Activated CD4-positive, alpha-beta T cell treated with anti-CD3 and anti-CD28 coated beads, Interleukin-2, amount 10 ng/mL, durations not matched to agents 7 days and 5 days (primary cell): ENCODE measurements at places on chromosomes 7 and 10.

GRCh38 chr10:122263971-122264370 is 7.1 kb upstream of the BTBD16 start:
- no peaks in the 10 kb centered on the region for H3K4me1 ChIP-seq
- no peaks in the 10 kb centered on the region for H3K36me3 ChIP-seq
- DNase-seq = no peak
- H3K27me3 ChIP-seq = peaks cover 11% of the 10 kb centered on the region

DNA sequence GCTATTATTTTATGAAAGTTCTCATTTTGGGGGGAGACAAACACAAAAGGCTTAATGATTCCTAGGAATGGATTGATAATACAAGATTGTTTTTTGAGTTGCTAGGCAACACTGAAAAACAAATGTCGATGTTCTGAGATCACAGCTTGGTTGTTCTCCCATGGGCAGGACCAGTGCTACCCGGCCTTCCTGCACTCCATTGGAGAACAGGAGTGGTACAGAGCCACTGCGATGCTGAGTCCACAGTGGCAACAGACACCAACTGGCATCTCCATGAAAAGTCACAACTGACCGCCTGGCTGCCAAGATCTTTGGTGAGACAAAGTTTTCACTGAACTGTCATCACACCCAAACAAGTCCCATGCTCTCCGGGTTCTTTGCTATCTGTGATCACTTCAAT is 68.9 kb upstream of the NMT2 start:
- no peak overlapping the region for H3K27ac ChIP-seq
- H3K27me3 ChIP-seq = no peaks in the 10 kb centered on the region
- no peaks in the 10 kb centered on the region for H3K36me3 ChIP-seq

DNA sequence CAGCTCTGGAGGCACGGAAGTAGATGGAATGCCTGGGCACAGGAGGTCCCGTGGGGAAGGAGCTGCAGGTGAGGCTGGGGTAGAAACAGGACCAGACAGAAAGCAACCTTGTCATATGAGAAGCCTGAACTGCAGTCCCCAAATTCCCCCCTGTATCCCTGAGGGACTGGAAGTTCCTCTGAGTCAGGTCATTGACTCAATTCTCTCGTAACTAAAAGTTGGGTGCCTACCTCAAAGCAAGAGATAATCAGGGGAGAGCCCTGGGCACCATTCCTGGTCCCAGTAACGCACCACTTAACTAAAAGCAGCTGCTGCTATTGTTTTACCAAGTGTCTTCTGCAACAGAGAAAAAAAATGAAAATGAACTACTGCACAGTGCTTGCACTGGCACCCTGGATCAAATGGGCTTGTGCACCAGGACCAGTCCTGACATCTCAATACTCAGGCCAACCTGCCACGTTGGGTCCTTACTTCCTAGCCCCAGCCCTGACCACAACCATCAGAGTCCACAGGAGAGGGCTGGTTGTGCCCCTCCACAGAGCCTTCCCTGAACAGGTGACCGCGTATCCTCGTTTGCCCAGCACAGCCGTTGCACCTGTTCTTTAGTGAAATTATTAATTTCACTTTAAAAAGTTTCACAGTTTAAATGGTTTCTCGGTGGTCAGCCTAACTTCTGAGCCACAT is 79.3 kb downstream of the GRID1 start:
- no peak overlapping the region for H3K4me3 ChIP-seq
- H3K36me3 ChIP-seq = no peaks in the 10 kb centered on the region
- no peaks in the 10 kb centered on the region for H3K4me1 ChIP-seq

DNA sequence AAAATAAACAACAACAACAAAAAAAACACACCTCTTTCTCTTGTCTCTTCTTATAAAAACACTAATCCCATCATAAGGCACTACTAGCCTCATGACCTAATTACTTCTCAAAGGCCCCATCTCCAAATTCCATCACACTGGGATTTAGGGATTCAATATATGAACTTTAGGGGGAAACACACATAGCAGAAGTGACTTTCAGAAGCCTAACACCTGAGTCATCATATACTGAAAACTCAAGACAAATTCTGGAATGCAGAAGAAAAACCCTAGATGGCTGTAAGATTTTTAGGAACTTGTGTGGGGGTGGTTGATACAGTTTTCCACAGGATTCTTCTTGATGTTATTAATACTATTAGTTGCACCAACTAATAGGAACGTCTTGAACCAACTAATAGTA is 33.7 kb upstream of the CSTF2T start:
- no peak for DNase-seq
- H3K27me3 ChIP-seq = peaks cover 2% of the 10 kb centered on the region
- H3K27ac ChIP-seq = no peak overlapping the region
- H3K4me1 ChIP-seq = no peaks in the 10 kb centered on the region

GRCh38 chr7:50731703-50732582 is 50.8 kb downstream of the GRB10 start:
- no peaks in the 10 kb centered on the region for H3K27me3 ChIP-seq
- H3K4me3 ChIP-seq = no peak overlapping the region
- H3K27ac ChIP-seq = no peak overlapping the region
- no peaks in the 10 kb centered on the region for H3K36me3 ChIP-seq
- peaks cover 10% of the 10 kb centered on the region for H3K4me1 ChIP-seq

DNA sequence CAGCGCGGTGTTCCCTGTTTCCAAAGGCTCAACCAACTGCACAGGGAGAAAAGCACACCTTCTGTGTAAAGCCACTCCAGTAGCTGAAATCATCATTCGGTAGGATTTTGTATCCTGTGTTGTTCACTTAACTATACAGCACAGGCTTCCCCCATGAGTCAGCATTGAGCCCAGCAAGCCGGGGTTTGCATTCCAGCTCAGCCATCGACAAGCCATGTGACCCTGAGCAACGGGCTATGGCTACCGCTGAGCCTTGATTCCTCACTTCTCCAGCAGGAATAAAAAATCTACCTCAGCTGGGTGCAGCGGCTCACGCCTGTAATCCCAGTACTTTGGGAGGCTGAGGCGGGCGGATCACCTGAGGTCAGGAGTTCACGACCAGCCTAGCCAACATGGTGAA is 44.1 kb upstream of the ATP6V0A4 start:
- no peaks in the 10 kb centered on the region for H3K4me1 ChIP-seq
- H3K27ac ChIP-seq = no peak overlapping the region
- H3K4me3 ChIP-seq = no peak overlapping the region
- peaks cover 12% of the 10 kb centered on the region for H3K27me3 ChIP-seq
- H3K36me3 ChIP-seq = no peaks in the 10 kb centered on the region

DNA sequence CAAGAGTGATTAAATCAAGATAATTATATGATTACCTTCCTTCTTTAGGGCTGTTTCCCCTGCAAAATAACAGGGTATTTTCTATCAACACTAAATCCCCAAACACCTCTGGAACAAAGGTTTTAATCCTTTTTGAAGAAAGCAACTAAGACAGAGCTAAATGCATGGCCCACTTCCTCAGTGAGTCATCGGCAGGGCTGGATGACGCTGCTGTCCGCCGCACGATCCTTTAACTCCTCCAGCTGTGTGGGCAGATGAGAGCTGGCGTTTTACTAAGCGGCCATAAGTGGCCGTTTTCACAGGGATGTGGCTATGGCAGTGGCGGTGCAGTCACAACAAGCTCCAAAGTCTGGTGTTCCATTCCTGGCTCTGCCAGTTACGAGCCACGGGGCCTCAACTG is 76.0 kb upstream of the C1QL3 start:
- H3K27ac ChIP-seq = no peak overlapping the region
- no peak for DNase-seq
- peaks cover 7% of the 10 kb centered on the region for H3K36me3 ChIP-seq
- H3K27me3 ChIP-seq = no peaks in the 10 kb centered on the region
- no peaks in the 10 kb centered on the region for H3K4me1 ChIP-seq
- no peak overlapping the region for H3K4me3 ChIP-seq

- no peak for DNase-seq
- no peaks in the 10 kb centered on the region for H3K4me1 ChIP-seq
- H3K36me3 ChIP-seq = peaks cover 15% of the 10 kb centered on the region
- H3K27me3 ChIP-seq = no peaks in the 10 kb centered on the region
Observed at GRCh38 chr10:74960670-74961069, 134.3 kb downstream of the KAT6B start.

DNA sequence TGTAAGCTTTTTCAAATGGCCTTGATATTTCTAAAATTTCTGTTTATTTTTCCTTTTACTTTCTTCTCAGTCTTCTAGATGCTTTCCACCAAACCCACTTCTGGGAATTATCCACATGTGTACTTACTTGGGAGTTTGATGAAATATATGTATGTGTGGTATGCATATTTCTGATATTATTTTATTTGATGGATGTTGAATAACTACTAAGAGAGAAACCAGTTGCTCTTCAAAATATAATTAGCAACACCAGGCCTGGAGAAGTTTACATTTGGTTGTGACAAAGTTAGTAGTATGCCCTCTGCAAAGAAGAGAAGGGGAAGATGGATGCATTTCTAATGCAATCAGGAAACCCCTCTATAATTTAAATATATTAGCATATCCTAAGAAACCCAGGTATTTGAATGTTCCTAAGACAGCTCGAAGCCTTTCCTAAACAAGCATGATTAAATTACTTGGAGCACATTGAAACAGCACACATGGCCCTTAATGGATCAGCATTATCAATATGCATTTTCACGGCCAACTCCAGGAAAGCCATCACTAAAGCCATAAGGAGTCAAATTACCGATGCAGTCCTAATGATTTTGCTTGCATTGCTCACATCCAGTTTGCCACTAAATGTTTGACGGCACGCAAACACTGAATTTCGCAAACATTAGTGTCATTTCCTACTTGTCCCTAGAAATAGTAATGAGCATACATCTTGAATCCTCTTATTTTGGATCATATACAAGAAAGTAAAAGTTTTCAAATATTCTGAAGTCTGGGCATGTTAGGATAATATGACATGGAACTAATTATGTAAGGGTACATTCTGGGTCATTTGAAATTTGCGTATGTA is 393.8 kb downstream of the EXOC4 start:
- peaks cover 1% of the 10 kb centered on the region for H3K4me1 ChIP-seq
- DNase-seq = no peak
- H3K36me3 ChIP-seq = no peaks in the 10 kb centered on the region
- no peaks in the 10 kb centered on the region for H3K27me3 ChIP-seq

DNA sequence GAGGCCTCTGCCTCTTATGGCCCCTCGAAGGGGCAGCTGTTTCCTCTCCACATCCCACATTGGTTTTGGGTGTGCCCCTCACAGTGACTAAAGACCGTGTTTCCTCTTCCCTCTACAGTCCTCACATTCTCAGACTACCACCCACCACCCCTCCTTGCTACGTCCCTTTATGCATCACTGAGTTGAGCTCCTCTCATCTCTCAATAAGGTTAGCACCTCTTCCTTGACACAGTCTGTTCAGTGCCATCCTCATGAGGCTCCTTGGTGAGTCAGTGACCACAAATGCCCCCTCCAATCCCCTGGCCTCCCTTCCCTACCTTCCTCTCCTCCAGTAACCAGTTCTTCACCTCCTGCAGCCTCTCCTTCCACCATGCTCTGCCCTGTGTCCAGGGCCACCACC is 239.1 kb upstream of the MYO3A start:
- no peak overlapping the region for H3K27ac ChIP-seq
- no peak overlapping the region for H3K4me3 ChIP-seq
- no peaks in the 10 kb centered on the region for H3K36me3 ChIP-seq
- peaks cover 3% of the 10 kb centered on the region for H3K27me3 ChIP-seq

DNA sequence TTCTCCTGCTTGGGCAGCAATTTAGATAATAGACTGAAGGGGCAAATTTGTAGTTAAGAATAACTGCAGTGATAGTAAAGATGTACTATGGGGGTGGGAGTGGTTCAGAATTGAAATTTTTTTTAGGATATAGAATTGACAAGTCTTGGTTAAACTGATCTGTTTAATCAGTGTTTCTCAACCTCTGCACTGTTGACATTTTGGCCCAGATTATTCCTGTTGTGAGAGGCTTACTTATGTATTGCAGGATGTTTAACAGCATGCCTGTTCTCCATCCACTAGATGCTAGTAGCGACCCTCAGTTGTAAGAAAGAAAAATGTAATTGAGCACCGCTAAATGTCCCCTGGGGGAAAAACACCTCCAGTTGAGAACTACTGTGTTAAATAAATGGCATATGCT is 176.5 kb downstream of the CCDC7 start:
- no peak overlapping the region for H3K4me3 ChIP-seq
- peaks cover 4% of the 10 kb centered on the region for H3K4me1 ChIP-seq
- DNase-seq = no peak
- H3K36me3 ChIP-seq = peaks cover 6% of the 10 kb centered on the region

GRCh38 chr10:21260506-21261149 is 264.9 kb downstream of the SKIDA1 start:
- no peak overlapping the region for H3K4me3 ChIP-seq
- DNase-seq = no peak
- no peaks in the 10 kb centered on the region for H3K27me3 ChIP-seq
- no peaks in the 10 kb centered on the region for H3K4me1 ChIP-seq
- no peak overlapping the region for H3K27ac ChIP-seq

DNA sequence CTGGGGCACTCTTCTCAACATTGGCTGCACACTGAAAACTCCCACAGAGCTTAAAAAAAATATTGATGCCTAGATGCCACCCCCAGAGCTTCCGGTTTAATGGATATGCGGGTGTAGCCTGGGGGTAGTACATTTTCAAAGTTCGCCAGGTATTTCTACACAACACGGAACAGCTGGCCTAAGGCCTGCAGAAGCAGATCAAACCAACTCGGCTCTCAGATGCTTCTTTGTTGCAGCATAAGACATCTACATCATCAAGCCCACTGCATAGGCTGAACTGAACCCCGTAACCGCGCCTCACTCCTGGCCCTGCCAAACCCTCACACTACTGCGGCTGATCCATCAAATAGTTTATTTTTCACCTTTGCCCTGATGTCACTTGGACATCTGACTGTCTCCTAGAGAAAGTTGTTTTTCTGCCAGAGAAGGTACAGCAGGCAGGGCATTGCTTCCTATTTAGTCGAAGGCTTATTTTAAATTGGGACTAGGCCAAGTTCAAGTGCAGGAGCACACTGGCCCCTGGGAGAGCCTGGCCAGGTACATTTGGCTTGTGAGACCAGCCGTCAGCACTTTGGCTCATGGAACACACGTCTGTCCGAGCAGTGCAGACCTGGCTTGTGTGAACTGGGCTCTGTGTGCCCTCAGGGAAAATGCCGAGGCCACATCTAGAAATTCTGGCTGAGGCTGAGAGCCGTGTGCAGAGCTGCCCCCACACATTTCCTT is 113.3 kb downstream of the TACC2 start:
- no peak overlapping the region for H3K27ac ChIP-seq
- no peaks in the 10 kb centered on the region for H3K36me3 ChIP-seq
- no peak overlapping the region for H3K4me3 ChIP-seq
- peaks cover 1% of the 10 kb centered on the region for H3K27me3 ChIP-seq
- no peaks in the 10 kb centered on the region for H3K4me1 ChIP-seq

- no peak for DNase-seq
- H3K27ac ChIP-seq = no peak overlapping the region
- no peaks in the 10 kb centered on the region for H3K36me3 ChIP-seq
- peaks cover 48% of the 10 kb centered on the region for H3K27me3 ChIP-seq
- no peak overlapping the region for H3K4me3 ChIP-seq
Observed at GRCh38 chr10:114634609-114634979, 23.5 kb downstream of the ABLIM1 start.

GRCh38 chr10:74434547-74434946 is 283.5 kb downstream of the ADK start:
- peaks cover 7% of the 10 kb centered on the region for H3K4me1 ChIP-seq
- no peak overlapping the region for H3K4me3 ChIP-seq
- H3K36me3 ChIP-seq = peaks cover 13% of the 10 kb centered on the region
- no peaks in the 10 kb centered on the region for H3K27me3 ChIP-seq
